NCI-H1694 treated with DMSO at 0.1 percent for 48 hours (cell line): ENCODE measurements at places on chromosomes 2 and 18.
A peak's percentile ranks its signal among the peaks of the same experiment; 100 is the strongest.

- no peak for DNase-seq
These were observed 112.9 kb downstream of the RAPGEF4 start for GRCh38 chr2:172848519-172848918.

DNA sequence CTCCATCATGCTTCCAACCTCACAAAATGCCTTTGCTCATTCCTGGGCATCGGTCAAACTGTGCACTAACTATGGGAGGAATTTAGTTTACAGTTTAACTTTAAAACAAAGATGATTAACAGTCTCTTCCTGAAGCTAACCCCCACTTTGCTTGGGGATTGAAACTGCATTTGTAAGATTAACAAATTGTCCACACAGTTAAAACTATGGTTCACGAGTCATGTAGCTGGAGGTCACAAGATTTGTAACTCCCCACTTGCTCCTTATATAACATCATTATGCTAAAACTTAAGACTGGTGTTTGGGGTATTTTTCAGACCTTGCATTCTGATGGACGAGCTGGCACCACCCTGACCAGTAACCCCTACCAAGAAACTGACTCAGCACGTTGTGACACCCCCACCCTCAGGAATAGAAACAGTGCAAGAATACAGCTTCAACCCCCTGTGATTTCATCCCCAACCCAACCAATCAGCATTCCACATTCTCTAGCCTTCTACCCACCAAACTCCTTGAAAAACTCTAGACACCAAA is 252.3 kb downstream of the MBD5 start:
- DNase-seq, result no peak

DNA sequence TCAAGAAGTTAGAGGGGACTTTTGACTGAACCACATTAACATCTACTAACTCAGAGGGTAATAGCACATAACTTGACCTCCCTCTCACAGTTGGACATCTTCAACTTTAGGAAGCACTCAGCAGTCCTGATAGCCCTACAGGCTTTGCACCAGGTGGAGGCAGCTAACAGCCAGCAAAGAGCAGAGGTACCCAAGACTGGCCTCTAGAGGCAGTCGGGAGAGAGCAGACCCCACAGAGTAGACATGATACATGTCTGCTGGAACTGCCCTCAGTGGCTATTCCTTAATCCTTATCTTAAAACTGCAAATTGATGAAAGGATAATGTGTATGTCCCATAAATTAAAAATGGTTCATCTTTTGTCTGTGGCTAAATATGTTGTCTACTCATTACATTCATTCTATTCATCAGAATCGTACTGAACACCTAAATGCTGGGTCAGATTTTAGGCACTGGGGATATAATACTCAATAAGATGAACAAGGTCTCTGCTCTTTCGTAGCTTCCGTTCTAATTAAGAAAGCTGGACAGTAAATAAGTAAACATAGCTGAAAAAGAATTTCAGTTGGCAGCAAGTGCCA is 49.8 kb downstream of the CAB39 start:
- DNase-seq, result peak; percentile 2

DNA sequence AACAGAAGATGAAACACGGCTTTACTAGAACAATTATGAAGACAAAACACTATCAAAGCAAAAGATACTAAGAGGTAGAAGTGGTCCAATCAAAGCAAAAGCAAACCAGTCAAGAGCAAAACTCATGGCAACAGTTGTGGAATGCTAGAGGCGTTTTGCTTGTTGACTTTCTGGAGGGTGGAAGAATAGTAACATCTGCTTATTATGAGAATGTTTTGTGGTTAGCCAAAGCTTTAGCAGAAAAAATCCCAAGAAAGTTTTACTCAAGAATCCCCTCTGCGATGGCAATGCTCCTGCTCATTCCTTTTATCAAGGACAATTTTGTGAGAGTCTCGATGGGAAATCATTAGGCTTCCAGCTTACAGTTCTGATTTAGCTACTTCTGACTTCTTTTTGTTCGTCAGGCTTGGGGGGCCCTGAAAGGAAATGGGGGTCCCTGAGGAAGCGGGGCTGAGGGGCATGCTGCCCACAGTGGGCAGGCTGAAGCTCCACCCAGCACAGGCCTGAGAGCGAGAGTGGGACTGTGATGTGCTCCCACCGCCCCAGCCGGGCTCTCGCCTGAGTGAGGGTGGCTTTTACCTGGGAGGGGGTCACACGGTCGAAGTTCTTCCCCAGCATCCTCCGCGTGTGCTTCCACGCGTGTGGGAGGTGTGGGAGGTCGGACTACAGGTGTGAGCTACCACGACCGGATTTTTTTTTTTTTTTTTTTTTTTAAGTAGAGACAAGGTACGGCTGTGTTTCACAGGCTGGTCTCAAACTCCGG is 49.0 kb upstream of the MC4R start:
- no peak for DNase-seq

GRCh38 chr2:151716721-151717120 is 17.6 kb downstream of the NEB start:
- no peak for DNase-seq

- DNase-seq, result no peak
These were observed 15.0 kb downstream of the APLF start for GRCh38 chr2:68482296-68482820.

DNA sequence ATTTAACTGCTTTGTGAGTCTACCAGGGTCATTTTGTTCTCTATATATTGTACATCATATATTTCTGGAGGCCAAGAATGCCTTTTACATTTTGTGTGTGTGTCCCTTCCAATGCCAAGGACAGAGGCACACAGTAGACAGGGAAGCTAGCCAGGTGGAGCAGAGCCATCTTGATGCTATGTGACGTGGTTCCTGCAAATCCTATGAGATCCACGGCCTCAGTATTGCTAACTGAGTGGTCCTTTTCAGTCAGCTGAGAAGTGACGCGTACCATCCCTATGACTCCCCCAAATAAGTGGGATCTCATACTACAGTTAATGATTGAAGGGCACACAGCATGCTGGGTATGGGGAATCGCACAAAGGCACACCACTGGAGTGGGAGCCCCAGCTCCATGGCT is 27.3 kb downstream of the CCDC141 start:
- no peak for DNase-seq

- DNase-seq, result no peak
These were observed 866.0 kb upstream of the ACVR2A start for GRCh38 chr2:146978577-146979555.

DNA sequence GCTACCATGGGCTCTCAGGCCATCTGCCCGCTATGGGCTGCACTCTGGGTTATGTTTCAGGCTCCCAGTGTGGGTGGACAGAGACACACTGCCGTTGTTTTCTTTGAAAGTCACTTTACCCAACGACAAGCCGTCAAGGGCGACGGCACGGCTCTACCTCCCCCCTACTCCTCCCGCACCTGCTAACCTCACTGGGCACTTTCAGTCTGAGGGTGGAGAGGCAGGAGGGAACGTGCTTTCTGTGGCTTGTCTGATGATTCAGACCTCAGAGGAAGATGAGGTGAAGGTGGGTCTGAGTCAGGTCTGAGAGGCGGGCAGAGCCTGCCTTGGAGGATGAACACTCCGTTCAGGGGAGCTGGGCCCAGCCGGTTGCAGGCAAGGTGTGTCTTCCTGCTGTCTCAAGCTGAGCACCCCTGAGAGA is 147.6 kb upstream of the HDAC4 start:
- DNase-seq, result no peak

DNA sequence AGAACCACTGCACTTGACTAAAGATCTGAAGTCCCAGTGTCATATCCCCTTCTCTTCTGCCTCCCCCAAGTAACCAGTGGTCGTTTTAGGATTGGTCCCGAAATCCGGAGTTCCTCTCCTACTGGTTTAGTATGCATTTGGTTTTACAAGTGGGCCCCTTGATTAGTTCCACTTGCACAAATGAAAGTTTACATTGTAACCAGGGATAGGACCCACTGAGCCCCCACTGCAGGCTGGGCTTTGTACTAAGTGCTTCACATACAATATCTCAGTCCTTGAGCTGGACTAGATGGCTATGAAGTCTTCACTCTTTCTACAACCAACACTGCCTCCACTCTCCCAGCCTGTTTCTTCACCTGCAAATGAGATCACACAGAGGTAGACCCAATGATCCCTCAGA is 50.4 kb downstream of the CYRIA start:
- DNase-seq, result no peak

- DNase-seq, result no peak
These were observed 54.6 kb upstream of the PHLPP1 start for GRCh38 chr18:62660691-62661090.

GRCh38 chr18:28152754-28153153 is 24.2 kb downstream of the CDH2 start:
- no peak for DNase-seq

- DNase-seq, result no peak
These were observed 22.4 kb downstream of the CAPG start for GRCh38 chr2:85387754-85388153.

- DNase-seq, result no peak
These were observed 23.3 kb downstream of the INHBB start for GRCh38 chr2:120369250-120369649.

GRCh38 chr2:207845202-207845864 is 75.6 kb upstream of the FZD5 start:
- DNase-seq, result no peak

DNA sequence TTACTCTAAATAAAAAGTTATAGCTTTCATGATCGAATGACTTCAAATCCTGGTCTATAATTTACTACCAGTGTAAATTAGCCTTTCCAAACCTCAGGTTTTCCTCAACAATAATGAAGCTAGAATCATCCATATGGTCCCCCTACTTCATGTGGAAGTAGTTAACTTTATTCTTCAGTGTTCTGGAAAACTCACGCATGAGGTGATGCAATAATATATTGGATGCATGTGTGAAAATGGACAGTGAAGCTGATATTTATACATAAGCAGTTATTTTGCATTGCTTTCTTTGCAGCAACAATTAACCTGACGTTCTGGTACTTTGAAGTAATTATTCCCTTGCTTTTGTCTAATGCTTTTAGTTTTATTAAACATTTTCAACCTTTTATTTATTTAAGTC is 18.6 kb upstream of the UNC80 start:
- no peak for DNase-seq

DNA sequence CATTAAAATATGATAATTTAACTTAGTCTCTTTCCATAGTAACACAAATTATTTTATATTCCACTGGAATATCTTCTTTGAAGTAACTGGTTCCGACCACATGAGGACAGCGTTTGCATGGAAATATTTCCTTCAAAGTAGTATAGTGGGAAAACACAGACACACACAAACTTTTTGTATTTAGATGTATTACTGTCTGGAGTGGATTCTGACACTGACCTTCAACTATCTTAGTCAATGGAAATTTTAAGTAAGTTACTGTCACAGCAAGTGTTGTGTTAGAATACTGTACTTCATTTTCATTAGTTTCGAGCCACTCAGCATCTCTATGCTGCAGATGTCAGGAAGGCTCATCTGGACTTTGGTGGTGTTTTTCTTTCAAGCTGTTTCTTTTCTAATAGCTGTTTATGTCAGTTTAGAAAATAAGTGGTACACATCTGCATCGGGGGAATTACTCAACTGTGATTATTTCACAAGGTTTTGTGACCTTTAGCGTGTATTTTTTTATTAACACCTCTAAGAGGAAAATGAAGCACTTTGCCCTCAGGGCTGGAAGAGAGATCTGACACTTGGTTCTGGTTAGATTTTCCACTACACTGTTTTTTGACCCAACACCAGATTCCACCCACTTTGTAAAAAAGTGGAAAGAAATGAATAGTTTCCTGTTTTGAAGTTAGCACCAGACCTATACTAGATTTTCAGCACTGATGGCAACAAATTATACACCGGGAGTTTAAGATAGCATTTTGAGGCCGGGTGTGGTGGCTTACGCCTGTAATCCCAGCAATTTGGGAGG is 18.9 kb upstream of the THOC1 start:
- DNase-seq, result peak; percentile 2

DNA sequence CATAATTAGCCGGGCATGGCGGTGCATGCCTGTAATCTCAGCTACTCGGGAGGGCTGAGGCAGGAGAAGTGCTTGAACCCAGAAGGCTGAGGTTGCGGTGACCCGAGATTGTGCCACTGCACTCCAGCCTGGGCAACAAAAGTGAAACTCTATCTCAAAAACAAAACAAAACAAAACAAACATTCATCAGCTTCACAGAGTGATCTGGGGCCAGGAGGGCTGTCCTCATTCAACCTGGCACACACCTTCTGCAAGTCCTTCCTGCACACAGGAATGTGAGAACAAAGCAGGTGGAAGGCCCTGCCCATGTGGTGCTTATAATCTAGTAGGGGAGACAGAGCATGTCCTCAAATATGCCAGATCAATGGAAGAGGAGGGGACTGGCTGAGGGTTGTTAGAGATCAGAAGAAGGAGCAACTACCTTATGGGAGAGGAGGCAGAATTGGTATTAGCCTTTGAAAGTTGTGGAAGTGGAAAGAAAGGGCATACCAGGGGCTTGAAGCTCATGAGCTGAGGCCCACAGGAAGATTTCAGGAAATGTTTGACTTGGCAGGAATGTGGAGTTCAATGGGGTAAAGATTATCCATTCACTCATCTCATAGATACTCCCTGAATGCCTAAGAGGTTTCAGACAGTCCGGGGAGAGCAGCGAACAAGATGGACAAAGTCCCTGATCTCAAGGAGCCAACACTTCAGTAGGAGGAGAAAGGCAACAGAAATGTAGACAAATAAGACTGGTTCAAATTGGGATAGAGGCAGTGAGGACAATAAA is 155.3 kb upstream of the SIX3 start:
- no peak for DNase-seq

DNA sequence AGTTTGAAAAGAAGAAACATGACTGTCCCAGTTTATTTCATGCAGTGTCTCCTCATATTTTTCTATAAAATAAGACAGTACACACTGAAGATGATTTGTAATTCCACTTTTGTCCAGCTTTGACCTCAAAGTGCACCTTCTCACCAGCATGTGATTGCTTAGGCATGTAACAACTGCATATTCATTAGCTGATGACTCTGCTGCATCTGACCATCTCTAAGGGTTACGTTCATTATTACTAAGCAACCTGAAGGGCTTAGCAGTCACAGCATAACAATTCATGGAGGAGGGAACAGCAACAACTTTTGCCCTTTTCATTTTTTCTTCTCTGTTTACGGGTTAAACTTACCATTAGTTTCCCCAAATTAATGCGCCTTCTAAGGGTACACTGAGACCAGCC is 330.6 kb upstream of the PIK3C3 start:
- DNase-seq, result no peak

DNA sequence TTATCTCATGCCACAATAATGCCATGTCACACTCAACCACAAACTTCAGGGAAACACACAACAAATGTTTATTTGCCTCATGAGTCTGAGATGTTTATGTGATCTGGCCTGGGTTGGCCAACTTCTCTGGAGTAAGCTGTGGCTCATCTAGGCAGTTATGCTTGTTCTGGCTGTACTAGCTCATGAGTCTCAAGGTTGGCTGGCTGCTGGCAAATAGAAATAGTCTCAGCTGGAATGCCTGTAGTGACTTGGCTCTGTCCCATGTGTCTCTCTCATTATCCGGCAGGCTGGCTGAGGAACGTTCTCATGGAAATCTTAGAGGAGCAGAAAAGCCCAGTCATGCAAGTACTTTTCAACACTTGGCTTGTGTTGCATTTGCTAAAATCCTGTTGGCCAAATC is 234.9 kb upstream of the CDH2 start:
- no peak for DNase-seq

GRCh38 chr18:6741232-6741663 is 11.7 kb downstream of the ARHGAP28 start:
- DNase-seq, result no peak

GRCh38 chr2:121069434-121069969 is 215.5 kb downstream of the TFCP2L1 start:
- DNase-seq, result no peak

- DNase-seq, result no peak
These were observed 62.2 kb downstream of the ARMC9 start for GRCh38 chr2:231260442-231261208.

GRCh38 chr2:98009887-98010760 is 14.4 kb upstream of the TMEM131 start:
- no peak for DNase-seq

GRCh38 chr2:138744713-138745112 is 35.5 kb downstream of the NXPH2 start:
- DNase-seq, result peak; percentile 69
